SIG-M5 (cell line): ENCODE measurements at places on chromosomes 1 and 21.

GRCh38 chr1:31372751-31373055, 173 bp downstream of the FABP3 start:
- DNase-seq = no peak

DNA sequence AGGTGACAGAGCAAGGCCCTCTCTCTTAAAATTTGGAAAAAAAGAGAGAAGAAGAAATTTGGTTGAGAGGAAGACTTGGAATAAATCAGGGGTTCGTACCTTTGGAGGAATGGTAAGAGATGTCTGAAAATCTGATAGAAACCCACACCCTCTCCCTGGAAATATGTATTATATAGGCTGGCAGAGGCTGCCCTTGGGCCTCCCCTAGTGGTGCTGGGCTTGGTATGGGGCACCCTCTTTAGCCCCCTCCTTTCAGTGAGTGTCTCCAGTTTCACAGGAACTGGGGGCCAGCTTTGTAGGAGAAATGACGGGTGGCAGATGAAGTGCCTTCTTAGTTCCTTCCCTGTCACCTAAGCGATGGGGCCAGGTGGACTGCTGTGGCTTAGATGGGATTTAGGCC, 82.9 kb upstream of the SLC2A1 start:
- DNase-seq = no peak

DNA sequence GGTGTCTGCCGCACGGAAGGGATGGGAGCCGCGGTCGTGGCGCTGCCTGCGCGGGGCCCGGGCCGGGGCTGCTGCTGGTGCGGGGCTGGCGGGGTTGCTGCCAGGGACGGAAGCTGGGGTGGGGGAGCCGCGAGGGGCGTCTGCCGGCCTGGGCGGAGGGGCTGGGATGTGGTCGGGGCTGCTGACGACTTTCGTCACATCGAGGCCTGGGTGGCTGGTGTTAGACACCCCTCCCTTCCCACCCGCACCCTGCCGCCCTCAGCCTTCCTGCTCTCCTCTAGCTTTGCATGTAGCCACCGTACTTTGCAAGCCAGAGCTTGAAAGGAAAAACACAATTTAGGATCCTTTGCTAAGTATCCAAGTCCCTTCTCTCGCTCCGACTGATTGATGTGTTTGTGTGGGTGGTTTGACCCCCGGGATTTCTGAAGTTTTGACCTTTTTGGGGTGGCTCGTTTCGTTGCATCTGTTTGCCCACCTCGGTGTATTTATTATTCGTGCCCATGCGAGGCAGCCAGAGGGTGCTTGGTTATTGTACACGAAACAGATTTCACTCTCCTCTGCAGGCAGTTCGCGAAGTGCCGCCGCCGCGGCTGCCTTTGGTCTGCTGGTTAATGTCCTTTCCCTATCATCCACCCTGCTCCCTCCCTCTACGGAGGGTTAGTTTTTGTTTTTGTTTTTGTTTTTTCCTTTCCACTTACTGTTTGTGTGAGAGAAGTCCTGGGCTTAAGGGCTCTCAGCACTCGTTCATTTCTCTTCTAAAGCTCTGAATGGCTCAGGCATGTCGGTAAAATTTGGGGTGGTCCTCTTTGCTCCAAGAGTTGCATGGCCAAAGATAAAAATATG, 868 bp downstream of the C1orf21 start:
- DNase-seq = no peak

DNA sequence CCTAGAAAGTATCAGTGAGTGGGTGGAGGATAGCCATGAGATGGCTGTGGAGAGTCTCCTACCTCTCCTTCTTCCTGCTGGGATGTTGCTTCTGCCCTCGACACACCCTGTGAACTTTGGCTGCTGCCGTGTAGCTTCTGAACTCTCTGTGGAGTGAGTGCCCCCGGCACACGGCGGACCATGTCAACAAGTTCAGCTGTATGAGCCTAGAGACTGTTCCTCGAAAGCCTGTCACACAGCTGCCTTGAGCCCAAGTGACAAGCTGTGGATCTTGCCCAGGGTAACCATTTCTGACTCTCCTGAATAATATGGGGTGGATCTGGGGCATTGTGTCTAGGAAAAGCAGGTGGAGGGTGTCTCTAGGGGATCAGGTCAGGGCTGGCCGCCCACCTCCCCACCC, 143.2 kb downstream of the NOS1AP start:
- DNase-seq = no peak

GRCh38 chr1:212232090-212232489, 53.1 kb upstream of the PPP2R5A start:
- no peak for DNase-seq

DNA sequence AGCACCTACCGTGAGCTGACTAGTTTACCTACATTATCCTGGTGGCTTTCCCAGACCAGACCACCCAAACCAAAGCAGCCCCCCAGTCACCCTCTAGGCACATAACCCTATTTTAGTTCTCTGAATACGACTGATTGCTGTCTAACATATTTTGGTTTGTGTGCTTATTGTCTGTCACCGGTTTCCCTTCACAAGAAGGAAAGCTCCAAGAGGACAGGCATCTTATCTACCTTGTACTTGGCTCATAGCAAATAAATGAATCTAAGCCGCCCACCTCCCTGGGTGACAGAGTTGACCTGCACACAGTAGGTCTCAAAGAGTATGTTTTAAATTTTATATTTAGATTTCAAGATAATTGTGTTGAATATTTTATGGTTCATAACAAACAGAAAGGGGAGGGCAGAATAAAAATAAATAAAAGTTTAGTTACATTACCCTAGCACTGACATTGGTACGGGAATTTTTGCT, 904 bp upstream of the PRDX6 start:
- no peak for DNase-seq

- DNase-seq = no peak
Measured at GRCh38 chr1:20682571-20683236, 21.5 kb upstream of the DDOST start.

DNA sequence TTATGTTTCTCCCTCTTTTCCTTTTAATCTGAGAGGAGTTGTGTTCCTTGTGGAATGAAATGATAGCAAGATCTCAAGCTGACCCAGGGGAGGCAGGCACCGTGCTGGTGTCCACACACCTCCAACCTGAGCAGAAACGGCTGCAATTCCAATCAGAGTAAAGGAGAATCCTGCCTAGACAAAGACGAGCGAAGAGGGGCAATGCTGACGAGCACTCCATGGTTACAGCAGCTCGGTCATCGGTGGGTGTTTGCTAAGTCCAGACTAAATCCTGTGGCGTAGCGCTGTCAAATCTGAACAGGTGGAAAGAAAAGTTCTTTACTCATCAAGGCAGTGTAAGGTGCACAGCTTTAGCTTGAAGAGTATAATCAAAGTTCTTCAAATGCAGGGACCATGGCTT, 74.8 kb downstream of the PLD5 start:
- DNase-seq = no peak

GRCh38 chr1:59856725-59857338, 42.1 kb downstream of the HOOK1 start:
- DNase-seq = no peak

DNA sequence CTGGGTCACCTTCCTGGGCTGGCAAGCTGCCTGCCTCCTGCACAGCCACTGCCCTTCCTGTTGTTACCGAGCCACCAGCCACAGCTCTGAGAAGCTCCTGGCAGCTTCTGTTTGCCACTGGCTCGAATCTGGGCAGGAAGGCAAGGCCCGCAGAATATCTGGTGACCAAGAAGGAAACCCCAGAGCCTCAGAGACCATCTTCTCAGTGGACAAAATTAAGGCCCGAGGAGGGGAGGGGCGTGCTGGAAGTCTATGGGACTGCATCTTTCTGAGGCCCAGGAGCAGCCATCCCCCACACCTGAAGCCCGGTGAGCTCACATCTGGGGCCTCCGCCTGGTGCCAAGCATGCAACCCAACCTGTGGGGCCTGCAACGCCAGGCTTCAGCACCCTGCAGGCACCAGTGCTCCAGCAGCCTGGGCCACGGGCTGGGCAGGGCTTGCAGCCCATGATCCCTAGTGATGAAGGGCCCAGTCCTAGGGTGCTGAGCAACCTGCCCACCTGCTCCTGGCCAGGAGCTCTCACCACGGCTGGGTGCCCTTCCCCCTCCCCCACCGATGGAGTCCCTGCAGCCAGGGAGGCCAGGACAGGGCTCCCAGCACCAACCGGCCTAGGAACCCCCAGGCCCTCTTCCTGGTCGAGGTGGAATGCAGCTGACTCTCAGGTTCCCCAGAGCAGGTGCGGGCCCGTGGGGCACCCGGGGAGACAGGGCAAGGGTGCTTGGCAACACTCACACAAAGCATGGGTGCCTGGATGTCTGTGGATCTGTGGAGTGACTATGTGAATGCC, 879 bp downstream of the CPTP start:
- DNase-seq = no peak

GRCh38 chr1:202754293-202754692, 44.0 kb upstream of the SYT2 start:
- DNase-seq = no peak

GRCh38 chr1:215023155-215023832, 59.2 kb upstream of the KCNK2 start:
- DNase-seq = no peak

GRCh38 chr1:48249868-48250267, 27.4 kb downstream of the SLC5A9 start:
- DNase-seq = no peak

DNA sequence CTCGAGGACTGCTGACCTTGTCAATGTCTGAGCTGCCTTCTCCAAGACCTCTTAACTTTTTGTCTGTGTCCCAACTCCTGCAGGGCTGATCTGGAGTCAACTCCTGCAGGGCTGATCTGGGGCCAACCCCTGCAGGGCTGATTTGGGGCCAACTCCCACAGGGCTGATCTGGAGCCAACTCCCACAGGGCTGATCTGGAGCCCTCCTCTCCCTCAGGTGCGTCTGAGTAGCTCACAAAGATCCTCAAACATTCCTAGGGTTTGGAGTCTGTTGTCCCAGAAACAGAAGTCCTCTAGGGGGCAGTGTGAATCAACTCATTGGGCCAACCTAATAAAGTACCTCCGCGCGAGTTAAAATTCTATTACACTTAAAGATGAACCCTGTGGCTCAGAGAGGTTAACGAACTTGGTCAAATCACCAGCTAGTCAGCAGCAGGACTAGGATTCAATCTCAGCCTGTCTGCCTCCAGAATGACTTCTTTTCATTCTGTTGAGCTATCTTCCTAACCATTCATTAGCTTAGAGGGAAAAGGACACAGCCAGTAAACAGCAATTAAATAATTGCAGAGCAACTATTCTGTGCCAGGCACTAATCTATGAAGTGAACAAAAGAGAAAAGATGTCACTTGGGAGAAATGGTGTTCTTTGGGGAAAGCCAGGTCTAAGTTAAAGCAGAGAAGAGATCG, 17.2 kb upstream of the RLF start:
- no peak for DNase-seq

- DNase-seq = no peak
Measured at GRCh38 chr1:46697053-46697452, 21.9 kb downstream of the EFCAB14 start.

- no peak for DNase-seq
Measured at GRCh38 chr1:26602378-26602959, 72.9 kb downstream of the RPS6KA1 start.

DNA sequence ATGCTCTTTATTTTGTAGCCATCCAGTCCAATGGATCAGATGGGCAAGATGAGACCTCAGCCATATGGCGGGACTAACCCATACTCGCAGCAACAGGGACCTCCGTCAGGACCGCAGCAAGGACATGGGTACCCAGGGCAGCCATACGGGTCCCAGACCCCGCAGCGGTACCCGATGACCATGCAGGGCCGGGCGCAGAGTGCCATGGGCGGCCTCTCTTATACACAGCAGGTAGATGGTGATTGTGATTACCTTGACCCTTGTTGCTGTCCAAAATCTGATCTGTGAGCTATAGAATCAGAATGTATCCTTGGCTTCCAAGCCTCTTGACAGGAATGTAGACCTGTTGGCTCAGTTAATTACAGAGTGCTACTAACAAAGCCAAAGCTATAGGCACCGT, 33.8 kb downstream of the ARID1A start:
- no peak for DNase-seq

GRCh38 chr1:66282343-66282852, 251.6 kb upstream of the SGIP1 start:
- no peak for DNase-seq

- no peak for DNase-seq
Measured at GRCh38 chr1:230340526-230341161, 85.5 kb downstream of the PGBD5 start.

DNA sequence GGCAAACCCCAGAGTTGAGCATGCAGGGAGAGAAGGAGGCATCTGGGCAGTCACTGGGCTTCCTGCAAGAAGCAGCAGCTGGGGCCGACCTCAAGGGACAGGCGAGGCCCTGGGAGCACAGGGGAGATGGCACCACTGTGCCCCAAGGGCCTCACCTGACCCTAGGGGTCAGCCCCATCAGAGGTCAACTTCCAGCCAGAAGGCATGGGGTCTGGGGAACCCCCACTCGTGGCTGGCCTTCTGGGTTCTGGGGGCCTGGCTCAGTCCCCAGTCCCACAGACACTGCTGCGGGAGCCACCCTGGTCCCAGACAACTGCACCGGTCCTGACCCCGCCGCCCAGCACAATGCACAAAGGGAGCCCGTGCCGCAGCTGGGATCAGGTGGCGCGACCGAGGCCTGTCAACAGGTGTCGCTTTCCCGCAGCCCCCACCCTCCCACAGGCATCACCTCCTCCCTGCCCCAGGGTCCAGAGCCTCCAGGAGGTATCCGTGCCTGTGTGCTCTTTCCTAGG, 6.2 kb downstream of the WNT9A start:
- no peak for DNase-seq

DNA sequence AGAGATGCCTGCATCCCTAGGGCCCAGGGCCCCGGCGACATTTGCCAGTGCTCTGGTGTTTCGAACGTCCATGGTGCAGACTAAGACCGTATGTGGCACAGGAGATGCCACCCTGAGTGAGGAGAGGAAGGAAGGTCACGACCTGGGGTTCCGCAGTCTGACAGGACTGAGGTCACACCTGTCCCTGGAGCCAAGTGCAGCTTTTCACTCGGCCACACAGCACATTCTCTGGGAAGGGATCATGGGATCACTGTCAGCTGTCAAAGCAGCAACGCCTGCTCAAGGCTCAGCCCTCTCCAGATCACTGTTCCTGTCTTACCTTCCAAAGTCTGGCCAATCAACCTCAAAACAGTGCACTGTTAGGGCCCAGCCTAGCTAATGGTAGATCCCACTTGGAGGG, 243.6 kb downstream of the SIPA1L2 start:
- no peak for DNase-seq

GRCh38 chr1:197845886-197846285, 56.5 kb upstream of the C1orf53 start:
- DNase-seq = no peak

GRCh38 chr1:200911361-200911760, 16.7 kb downstream of the INAVA start:
- no peak for DNase-seq

- DNase-seq = no peak
Measured at GRCh38 chr1:61167309-61167708, 84.9 kb downstream of the NFIA start.

- DNase-seq = no peak
Measured at GRCh38 chr1:214289574-214290272, 8.8 kb downstream of the SMYD2 start.

GRCh38 chr1:2270260-2271100, 42.4 kb downstream of the SKI start:
- DNase-seq = no peak
